Posterior vena cava (tissue), 2 donors: ENCODE measurements at places on chromosomes 2 and 18. TPM values are rescaled to one million over a fixed set of nuclear protein-coding genes. Genes with fewer than 3 reads are reported as not detected.

HIBCH gene
- total RNA-seq, result 20.1 TPM

DARS1 gene
- total RNA-seq, result 52.7 TPM

UGT1A7 gene
- total RNA-seq, result not detected

RGPD4 gene
- 0.37 TPM for total RNA-seq

TXNDC2 gene
- total RNA-seq, result 0.19 TPM

TRABD2A gene
- 1.0 TPM for total RNA-seq
